Activated gamma-delta T cell treated with anti-CD3 and anti-CD28 coated beads, Interleukin-2, amount 50 U/mL, for 16 hours (primary cell): ENCODE measurements at places on chromosomes 11 and 22.

GRCh38 chr11:10322401-10322800 lies 17.5 kb downstream of the ADM start:
- DNase-seq = no peak

GRCh38 chr22:44586351-44586990 lies 88.4 kb upstream of the RTL6 start:
- no peak for DNase-seq

- DNase-seq = no peak
These were observed 3.0 kb upstream of the SOX6 start for GRCh38 chr11:16359369-16359768.

- DNase-seq = no peak
These were observed 77.5 kb downstream of the MICAL3 start for GRCh38 chr22:17946662-17947367.

- DNase-seq = no peak
These were observed 4.9 kb downstream of the DAGLA start for GRCh38 chr11:61684870-61685616.

- no peak for DNase-seq
These were observed 44.3 kb downstream of the BLID start for GRCh38 chr11:122071709-122072202.

- DNase-seq = no peak
These were observed 299.0 kb downstream of the NTM start for GRCh38 chr11:131669401-131669780.

DNA sequence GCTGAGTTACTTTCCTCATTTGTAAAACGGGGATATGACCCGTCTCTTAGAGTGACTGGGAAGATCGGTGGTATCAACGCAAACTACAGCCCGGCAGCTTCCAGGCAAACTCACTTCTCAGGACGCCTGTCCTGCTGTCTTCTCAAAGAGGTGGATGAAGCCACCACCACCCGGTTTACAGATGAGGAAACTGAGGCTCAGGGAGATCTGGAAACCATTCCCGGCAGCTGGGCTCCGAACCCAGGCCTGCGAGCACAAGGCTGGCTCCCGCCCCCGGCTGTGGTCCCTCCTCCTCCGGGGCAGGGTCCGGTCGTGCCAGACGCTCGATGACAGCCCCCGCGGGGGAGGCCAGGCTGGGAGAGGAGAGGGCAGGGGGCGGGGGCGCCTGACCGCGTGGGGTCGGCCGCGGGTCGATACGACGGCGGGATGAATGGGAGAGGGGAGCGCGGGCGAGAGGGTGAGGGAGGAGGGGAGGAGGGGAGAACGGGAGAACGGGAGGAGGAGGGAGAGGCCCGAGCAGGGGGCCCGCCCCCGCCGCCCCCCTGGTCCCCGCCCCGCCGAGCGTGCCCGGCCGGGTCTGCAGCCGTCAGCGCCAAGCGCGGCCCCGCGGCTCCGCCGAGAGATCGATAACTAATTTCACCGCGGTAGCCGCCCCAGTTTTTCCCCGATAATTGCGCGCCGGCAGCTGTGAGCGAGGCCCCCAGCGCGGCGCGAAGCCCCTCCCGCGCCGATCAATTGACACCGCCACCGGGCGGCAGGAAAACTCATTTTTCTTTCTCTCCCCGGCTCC lies 14.0 kb downstream of the IGLL1 start:
- DNase-seq = no peak

- DNase-seq = peak; percentile 56
These were observed 1.1 kb upstream of the ABTB2 start for GRCh38 chr11:34358728-34359547.

DNA sequence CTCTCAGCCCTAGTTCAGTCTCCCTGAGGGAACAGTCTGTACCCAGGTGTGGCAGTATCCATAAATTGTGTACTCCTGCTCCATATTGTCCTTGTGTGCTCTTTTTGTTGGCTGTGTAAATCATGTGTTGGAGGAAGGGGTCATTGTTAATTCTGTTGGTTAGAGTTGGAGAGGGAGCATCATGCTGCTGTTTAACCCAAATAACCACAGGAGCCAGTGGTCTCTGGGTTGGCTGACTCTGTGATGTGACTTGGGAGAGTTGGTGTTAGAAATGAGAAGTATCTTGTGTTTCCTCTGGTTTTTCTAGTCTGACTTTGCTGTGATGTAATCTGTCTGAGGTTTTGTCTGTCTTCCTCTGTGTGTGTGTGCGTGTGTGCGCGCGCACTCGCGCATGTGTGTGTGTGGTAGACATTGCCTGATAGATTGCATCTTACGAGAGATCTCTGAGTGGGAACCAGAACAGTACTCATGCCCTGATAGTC lies 30.5 kb downstream of the CTNND1 start:
- peak; percentile 73 for DNase-seq

- DNase-seq = no peak
These were observed 50.0 kb upstream of the CLDN5 start for GRCh38 chr22:19574247-19574646.

DNA sequence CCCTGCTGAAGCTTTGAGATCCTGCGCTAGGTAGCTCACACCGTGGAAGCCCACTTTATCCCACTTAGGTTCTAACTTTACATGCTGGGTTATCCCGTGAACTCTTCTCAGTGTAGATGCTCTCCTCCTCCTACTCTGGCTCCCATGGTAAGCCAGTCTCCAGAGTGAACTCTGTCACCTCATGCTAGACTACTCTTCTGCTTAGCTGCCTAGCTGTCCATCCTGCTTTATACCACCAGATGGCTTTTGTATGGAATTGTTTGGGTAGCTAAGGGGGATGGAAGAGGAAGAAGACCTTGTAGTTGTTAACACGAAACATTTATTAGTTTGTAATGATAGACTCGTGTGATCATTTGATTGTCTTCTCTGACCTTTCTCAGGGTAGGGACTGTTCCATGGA lies 46.8 kb downstream of the EMSY start:
- no peak for DNase-seq

DNA sequence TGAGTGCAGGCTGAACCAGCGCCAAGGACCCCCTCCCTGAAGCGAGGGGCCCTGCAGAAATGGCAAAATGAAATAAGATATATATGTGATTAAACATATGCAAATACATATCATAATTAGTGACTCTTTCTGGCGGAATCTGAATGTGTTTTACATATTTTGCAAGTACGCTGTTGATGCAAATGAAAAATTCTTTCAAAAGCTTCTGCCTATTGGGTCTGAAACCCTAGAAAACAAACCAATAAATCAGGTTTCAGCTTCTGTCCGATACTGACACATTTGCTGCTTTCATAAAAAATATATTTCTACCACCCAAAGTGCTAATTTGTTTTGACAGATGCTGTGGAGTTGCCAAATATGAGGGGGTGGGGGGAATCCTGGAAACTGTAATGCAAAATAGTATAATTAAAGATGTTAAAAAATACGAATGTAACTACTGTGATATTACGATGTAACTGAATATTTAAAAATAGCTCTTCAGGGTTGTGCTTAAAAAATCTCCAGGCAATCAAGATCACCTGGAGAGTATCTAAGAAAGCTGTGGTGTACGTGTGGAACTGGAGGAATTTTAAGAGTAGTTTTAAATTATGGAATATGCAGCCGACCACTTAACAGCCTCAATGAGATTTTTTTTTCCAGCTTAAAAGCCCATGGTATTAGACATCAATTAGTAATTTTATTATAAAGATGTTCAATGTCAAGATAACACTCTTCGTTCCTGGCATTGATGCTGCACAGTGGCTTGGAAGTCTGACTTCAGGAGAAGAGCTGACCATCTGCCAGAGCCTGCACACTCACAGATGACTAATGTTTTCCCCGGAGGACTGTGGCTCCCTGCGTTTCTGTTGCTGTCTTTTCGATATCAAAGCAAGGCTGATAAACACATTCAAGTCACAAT lies 122.2 kb upstream of the RCN1 start:
- no peak for DNase-seq

DNA sequence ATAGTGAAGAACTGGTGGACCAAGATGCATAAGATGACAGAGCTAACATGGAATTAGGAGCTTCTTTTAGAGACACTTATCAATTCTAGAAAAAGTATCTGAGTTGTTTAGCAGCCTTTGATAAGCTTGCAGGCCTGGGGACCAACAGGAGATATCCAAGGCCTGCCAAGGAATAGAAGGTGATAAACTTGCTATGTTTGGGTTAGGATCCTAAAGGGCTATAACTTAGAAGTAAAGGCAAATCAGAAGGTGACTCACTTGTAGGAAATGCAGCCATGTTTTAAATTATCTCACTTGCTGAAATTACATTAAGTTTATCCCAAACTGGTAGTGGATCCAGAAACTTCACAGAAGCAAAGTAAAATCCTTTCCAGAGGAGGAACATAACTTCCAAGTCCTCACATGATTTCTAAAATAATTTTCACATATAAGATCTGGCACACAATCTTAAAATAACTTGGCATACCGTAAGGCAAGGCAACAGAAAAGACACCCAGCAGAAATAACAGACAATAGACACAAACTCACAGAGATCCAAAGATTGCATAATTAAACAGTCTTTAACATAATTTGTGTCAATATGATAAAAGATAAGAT lies 69.6 kb upstream of the TEAD1 start:
- no peak for DNase-seq

- no peak for DNase-seq
These were observed 42.4 kb upstream of the PRODH start for GRCh38 chr22:18978506-18978905.

GRCh38 chr11:98099371-98099770 lies 921.4 kb upstream of the CNTN5 start:
- no peak for DNase-seq

GRCh38 chr11:8101421-8101820 lies 20.4 kb downstream of the TUB start:
- no peak for DNase-seq

DNA sequence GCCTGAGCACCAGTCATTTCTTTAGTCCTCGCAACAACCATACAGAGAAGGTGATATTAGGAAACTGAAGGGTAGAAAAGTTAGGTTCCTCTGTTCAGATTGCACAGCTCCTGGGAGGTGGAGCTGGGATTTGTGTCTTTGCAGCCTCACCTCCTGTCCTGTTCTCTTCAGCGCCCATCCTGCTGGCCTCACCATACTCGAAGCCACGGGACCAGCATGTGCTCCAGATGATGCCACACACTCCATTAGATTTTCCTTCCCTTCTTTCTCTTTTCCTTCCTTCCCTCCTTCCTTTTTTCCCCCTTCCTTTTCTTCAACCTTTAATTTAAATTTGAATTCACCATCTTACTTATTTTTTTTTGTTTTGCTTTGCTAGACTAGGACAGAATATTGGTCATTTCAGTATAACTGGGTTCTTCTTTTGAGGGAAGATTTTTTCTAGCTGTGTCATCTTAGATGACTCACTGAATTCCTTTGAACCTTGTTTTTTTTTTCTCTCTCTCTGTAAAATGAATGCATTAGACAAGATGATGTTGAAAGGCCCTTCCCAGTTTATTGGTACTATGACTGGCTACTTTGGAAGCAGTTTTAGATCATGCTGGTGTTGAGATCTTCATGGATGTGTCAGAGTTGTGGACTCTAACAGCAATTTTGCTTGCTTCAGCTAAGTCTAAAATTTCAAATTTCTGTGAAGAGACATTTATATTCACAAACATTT lies 662.5 kb upstream of the TENM4 start:
- DNase-seq = no peak

GRCh38 chr22:38352436-38352835 lies 35.2 kb upstream of the CSNK1E start:
- no peak for DNase-seq

DNA sequence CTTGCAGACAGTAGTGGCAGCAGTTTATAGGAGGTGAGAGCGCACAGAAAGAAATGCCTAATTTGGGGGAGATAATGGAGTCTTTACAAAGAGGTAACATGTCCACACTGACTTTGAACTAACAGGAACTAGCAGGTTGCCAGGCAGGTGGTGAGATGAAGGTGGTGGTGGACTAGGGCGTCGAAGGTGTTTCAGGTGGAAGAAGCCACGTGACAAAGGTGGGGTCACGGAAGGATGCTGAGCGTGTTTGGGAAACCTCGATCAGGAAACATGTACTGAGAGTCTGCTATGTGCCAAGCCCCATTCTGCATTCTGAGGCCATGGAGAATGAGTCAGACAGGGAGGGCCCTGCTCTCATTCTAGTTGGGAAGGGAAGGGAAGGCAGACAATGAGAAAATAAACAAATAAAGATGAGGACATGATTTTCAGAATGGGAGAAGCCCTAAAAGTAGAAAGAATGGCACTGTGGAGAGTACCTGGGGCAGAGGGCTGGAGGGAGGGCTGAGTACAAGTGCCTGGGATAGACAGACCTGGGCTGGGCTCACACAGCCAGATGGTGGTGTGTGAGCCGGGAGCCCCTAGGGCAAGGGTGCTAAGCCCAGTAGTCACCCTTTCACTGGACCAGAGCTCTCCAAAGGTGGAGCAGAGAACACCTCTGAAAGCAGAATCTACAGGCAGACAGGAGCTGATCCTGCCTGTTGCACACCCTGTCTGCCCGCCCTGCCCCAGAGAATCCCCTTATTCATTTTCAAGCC lies 16.2 kb upstream of the NNMT start:
- DNase-seq = no peak

DNA sequence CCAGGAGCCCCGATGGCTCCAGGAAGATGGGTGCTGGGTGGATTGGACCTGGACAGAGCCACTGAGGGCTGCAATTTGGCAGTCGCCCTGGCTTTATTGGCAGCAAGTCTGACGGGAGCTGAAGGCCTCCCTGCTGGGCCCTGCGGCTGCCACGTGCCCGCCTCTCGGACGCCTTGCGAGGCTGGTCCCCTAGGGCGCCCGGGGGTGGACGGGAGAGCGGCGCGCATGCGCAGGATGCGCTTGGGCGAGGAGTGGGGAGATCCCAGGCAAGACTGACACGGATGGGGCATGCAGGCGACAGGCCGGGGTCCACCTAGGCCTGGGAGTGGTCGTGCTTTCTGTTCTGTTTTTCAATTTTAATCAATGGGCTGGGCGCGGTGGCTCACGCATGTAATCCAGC lies 150.0 kb downstream of the ADAMTS15 start:
- DNase-seq = no peak

- no peak for DNase-seq
These were observed 466.3 kb downstream of the TBC1D22A start for GRCh38 chr22:47228767-47229166.

DNA sequence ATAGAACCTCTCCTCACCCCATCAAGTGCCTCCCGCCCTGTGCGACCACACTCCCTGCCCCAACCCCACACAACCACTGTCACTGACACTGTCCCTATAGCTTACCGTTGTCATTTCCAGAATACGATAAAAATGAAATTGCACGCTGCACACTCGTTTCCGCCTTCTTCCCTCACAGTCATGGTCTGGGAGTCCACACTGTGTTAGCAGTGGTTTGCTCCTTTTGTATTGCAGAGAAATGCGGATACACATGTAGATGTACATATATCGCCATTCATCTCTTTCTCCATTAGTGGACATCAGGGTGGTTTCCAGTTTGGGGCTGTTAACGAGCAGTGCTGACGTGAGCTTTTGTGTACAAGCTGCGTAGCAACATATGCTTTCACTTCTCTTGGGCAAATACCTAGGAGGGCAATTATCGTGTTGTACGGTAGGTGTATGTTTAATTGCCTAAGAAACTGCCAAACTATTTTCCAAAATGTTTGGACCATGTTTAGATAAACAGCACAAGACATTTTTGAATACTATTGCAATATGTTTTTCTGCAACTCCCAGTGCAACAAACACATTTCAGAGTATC lies 59.2 kb upstream of the CD5 start:
- no peak for DNase-seq

- DNase-seq = no peak
These were observed 158.8 kb downstream of the CTTN start for GRCh38 chr11:70556884-70557741.
